ENCODE measurements at places on chromosomes 5 and 9.

GRCh38 chr9:29625292-29625731 lies 2052.0 kb upstream of the C9orf72 start:
- no peaks in the 10 kb centered on the region for H3K4me1 ChIP-seq
- DNase-seq = no peak
- no peak overlapping the region for H3K27ac ChIP-seq
- no peak overlapping the region for H3K4me3 ChIP-seq

- no peaks in the 10 kb centered on the region for H3K36me3 ChIP-seq
- H3K27me3 ChIP-seq = no peaks in the 10 kb centered on the region
- DNase-seq = no peak
- no peak overlapping the region for H3K27ac ChIP-seq
- peaks cover 8% of the 10 kb centered on the region for H3K4me1 ChIP-seq
Observed at GRCh38 chr5:180639741-180640610, 9.4 kb downstream of the FLT4 start.

DNA sequence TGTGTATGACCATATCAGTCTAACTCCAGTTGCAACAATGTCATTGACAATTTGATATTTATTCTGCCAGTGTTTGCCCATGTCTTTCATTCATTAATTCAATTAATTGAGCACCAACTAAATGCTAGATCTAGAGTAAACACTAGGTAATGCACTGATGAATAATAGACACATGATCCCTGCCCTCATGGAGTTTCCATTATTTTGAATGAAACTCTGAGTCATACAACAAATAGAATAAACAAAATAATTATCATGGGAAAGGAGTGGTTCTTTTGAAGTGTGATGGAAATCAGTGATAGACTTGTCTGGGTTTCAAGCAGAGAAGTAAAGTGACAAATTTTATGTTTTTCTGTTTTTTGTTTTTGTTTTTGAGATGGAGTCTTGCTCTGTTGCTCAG lies 4.6 kb downstream of the ARHGEF37 start:
- DNase-seq = no peak
- H3K4me1 ChIP-seq = no peaks in the 10 kb centered on the region
- H3K27ac ChIP-seq = no peak overlapping the region
- no peaks in the 10 kb centered on the region for H3K36me3 ChIP-seq

DNA sequence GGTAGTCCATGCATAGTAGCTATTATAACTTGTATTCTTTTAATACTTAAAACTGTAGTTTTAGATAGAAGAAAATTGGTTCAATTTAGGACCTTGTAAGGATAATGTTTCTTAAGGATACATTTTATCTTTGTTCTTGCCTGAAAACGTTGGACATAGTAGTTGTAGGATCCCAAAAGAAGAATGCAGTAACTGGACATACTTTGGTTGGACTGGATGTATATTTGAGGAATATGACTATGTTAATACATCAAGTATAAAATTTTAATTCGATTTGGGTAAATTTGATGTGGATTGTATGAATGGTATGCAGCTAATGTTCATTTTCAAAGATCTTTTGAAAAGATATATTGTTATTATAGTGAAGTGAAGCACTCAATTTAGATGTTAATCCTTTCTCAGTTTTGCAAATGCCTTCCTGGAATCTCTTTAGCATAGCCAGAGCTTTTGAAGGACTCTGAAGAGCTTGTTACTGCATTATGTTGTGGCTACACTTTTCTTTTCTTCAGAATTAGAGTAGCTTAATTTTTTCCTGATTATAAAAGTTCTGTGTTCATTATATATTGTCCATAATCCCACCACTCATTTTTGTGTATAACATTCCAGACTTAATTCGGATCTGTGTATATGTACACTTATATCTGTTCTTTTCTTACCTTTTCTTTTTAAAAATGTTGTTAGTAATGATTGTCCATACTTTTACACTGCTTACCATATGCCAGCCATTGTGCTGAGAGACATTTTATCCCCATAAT lies 41.2 kb downstream of the LRRTM2 start:
- H3K27me3 ChIP-seq = no peaks in the 10 kb centered on the region
- no peak overlapping the region for H3K4me3 ChIP-seq
- no peak overlapping the region for H3K27ac ChIP-seq
- no peaks in the 10 kb centered on the region for H3K4me1 ChIP-seq
- peaks cover 2% of the 10 kb centered on the region for H3K36me3 ChIP-seq
- DNase-seq = no peak

DNA sequence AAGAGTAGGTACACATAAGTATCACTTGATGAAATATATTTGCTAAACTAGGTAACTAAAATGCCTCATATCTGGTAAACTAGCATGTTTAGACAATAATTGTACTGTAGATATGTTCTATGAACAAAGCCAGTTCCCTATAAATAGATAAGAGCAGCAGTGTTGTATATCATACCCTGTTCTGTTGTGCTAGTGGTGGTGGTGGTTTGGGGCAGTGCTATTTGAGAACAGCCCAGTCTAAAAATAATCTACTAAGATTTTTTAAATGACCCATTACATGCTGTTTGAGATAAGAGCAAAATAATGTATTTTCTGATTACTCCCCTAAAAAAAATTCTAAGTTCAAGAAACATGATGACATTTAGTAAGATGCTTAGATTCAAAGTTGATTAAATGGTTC lies 829.2 kb upstream of the DMAC1 start:
- no peaks in the 10 kb centered on the region for H3K27me3 ChIP-seq
- no peak overlapping the region for H3K27ac ChIP-seq
- no peak for DNase-seq
- no peaks in the 10 kb centered on the region for H3K36me3 ChIP-seq

DNA sequence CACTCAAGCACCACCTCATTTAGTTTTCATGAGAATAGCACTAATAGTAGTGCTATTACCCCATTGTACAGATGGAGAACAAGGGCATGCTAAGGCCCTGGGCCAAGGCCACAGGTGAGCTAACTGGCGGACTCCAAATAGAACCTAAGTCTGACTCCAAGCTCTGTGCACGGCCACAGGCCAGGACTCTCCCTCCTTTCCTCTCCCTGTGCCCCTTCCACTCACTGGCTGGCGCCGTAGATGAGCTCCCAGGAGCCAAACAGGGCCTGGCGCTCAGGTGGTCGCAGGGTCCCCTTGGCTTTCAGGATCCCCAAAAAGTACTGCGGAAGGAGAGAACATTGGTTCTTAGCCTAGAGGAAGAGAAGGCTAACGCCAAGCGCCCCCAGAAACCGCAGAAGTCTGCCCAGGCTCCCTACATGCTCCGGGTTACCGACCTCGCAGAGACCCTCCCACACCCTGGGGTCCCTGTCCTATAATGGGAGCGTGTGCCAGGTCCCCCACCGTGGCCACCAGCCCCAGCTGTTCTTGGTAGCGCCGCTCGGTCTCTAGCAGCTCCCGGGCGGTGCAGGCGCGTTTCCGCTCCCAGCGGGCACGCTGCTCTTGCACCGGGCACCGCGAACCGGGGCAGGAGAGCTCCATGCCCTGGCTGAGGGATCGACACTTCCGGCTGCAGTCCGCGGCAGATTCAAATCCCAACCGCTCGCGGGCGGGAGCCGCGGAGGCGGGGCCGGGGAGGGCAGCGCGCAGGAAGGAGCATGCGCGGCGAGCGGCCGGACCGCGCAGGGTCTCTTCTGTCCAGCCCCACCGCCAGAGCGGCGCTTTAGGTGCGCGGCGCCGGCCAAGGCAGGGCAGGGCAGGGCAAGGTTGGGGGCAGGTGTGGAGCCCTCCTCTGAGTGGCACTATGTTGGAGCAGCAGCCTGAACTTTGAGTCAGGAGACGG lies at the start of gene ARHGEF39:
TSS of gene ARHGEF39 (minus strand) at position 665 of the 940 bp plus-strand sequence. CDS start at position 639, 26 bp downstream.
- H3K27ac ChIP-seq = peak within 1 kb of the TSS; percentile 68
- peak within 1 kb of the TSS; percentile 58 for H3K4me3 ChIP-seq
- no peaks in the 10 kb centered on the region for H3K4me1 ChIP-seq
- H3K27me3 ChIP-seq = no peaks in the 10 kb centered on the region

GRCh38 chr9:95653246-95653645 lies 136.5 kb upstream of the PTCH1 start:
- H3K27ac ChIP-seq = no peak overlapping the region
- H3K36me3 ChIP-seq = no peaks in the 10 kb centered on the region
- H3K4me1 ChIP-seq = no peaks in the 10 kb centered on the region
- no peaks in the 10 kb centered on the region for H3K27me3 ChIP-seq
